ENCODE measurements at places on chromosomes 5 and 9.

- DNase-seq, result no peak
Measured at GRCh38 chr5:61924251-61924650, 381.8 kb upstream of the KIF2A start.

- DNase-seq, result no peak
Measured at GRCh38 chr5:132561601-132562000, 4.8 kb downstream of the RAD50 start.

DNA sequence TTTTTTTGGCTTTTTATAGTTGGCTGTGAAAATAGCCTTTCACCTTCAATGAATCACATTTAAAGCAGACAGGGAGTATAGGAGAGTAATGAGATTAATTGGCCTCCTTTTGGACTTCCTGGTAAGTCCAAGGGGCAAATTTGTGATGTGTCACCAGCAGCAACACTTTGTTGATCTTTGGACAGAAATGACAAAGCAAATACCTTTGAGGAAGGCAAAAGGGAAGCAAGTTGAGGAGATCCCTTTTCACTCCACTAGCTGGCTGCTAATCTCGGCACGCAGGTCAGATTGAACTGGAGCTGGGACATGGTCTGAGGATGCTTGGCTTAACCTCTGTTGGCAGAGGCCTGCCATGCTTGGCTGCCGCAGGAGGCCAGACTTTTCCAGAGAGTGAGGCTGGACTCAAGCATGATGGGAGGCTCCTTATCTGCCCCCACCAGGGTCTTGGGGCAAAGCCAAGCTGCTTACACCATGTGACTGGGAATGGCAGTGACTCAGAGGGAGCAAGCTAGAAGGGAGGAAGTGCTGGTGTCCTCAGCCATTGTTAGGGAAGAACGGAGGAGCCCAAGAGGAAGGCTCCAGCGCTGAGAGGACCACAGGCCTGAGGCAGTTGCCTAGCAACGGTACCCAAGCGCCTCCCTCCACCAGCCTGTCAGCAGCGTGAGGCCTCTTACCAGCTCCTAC, 174.5 kb upstream of the MAP1B start:
- no peak for DNase-seq

GRCh38 chr5:113156271-113156877, 179.8 kb downstream of the DCP2 start:
- DNase-seq, result no peak

DNA sequence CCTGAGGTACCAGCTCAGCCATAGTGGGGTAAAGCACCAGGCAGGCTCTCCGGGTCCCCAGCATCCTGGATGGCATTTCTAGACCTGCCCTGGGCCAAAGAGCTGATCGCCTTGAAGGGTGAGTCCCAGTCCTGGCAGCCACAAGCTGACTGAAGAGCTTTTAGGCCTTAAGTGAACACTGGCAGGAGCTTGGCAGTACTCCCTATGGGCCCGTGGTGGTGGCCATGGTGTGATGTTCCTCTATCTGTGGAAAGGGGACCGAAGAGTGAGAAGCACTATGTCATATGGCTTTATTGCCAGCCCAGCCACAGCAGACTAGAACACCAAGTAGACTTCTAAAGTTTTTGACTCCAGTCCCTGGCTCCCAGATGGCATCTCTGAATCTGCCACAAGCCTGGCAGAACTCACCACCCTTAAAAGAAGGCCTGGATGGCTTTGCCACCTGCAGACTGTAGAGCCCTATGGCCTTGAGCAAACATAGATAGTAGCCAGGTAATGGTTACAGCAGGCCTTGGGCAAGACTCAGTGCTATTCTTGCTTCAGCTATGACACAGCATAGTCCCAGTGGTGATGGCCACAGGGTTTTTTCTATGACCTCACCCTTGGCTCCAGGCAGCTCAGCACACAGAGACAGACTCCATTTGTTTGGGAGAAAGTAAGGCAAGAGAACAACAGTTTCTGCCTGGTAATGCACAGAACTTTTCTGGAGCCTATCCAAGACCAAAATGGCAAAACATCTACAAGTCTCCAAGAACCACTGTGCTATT, 801.5 kb upstream of the DMAC1 start:
- no peak for DNase-seq

DNA sequence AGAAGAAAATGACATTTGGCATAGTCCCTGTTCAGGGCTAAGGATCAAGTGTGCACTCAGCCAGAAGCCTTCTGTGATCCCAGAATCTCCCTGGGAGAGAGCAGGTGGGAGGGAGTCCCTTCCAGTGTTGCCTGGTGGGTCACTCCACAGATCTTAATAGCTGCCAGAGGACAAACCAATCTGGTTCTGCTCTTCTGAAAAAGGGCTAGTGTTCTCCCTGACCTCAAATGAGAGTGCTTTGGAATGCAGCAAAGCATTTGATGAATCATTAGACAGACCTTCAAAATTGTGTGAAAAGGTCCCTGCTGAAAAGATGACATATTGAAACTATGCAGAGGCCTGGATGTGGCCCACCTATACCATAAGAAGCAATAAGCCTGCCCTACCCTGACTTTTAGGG, 339.7 kb downstream of the TMEM232 start:
- no peak for DNase-seq

- no peak for DNase-seq
Measured at GRCh38 chr5:68134033-68134668, 81.4 kb upstream of the PIK3R1 start.

DNA sequence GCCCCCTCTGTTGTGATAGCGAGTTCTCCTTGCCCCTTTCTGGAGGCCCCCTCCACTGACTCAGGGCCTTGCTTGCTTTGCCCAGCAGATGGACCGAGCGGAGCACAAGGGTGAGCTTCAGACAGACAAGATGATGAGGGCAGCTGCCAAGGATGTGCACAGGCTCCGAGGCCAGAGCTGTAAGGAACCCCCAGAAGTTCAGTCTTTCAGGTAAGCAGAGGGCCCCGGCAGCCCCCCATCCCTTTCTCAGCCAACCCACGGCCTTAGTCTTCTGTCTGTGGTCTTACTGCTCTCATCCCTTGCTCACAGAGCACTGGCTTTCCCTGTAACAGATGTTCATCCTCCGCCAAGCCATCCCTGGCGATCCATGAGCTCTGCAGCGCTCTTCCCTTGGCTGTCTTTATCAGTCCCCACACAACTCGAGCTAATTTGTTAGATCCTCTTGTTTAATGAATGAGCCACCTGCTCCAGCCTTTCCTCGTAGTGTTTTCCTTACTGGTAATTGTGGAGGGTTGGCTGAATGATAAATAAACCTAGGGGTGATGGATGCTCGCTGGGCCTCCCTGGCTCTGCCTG, 18.4 kb upstream of the RARS1 start:
- no peak for DNase-seq

DNA sequence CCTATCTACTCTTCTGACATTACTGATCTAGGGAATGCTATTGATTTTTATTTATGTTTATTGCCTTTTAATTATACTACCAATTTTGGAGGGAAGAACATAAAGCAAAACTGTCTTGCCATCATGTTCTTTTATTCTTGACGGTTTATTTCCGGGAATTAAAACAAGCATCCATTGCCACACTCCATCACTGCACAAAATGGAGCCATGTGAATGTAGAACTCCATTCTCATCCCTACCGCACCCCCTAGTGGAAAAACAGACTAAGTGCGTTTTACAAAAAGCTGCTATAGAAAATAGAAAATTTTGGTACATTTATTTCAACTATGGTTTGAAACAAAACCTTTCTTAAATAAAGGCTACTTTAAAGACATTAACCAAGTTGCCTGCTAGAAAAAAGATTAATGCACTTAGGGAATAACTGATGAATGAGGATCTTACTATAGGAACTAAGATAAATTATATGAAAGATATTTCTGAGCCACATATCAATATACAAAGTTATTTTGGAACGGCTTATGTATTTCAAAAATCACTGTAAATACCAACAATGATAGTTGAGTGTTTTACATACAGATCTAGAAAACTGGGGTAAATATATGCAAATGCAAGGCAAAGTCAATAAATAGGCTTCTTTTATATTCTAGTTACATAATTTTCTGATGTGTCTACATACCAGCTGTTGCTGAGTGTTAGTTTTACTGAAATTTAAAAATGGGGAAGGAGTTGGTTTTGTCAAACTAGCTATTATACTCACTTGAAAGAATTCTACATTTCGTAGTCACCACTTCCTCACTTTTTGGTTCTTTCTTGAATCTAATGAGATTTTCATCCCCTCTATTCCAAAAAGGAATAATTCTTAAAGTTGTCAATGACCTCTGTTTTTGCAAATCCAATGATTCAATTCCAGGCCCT, 26.5 kb downstream of the OXCT1 start:
- DNase-seq, result no peak

GRCh38 chr5:80990527-80990926, 30.4 kb downstream of the RASGRF2 start:
- DNase-seq, result no peak

DNA sequence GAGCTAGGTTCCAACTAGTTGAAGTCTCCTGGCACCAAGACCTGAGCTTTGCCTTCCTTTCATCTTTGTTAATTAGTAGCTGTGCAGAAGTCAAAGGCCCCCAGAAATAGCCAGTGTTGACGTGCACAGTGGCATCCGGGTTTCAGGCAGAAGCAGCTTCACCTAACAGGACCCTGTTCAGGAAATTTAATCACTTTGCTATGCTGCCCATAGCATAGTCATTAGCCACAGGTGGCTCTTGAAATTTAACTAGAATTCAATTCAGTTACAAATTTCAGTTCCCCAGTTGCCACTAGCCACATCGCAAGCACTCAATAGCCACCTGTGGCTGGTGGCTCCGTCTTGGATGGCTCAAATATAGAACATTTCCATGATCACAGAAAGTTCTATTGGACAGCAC, 179.1 kb downstream of the GOLPH3 start:
- DNase-seq, result no peak

DNA sequence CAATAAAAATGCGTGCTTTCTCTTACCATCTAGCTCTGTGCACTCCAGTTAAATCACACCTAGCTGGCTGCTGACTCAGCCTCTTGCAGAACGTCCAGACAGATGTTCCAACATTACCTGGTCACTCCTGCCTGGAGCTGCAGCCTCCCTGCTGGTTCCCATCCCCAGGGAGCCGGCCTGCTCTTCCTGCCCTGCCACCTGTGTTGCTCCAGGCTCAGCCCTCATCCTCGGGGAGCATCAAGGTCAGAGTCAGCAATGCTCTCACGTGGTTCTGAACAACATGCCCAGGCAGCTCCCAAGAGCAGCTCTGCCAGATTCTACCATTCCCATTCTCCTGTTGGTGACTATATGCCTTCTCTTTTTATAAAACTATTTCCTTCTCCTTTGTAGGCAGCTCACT, 81.3 kb downstream of the GADD45G start:
- DNase-seq, result no peak

DNA sequence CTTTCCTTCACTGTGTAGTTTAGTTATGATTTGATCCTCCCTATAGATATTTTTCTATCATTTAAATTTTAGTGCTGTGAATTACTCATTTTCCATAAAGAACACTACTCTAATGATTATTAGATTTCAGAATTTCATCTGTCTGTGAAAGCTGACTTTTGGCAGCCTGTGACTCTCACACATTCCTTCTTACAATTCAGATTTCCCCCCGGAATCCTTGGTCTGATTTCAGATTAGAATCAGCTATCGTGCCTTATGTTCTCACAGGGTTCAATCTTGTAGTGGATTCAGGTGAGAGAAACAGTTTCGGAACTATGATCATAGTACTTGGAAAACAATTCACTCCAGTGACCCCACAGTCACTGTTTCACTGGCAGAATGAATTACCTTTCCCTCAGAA, 26.2 kb downstream of the ZNF474 start:
- DNase-seq, result no peak

DNA sequence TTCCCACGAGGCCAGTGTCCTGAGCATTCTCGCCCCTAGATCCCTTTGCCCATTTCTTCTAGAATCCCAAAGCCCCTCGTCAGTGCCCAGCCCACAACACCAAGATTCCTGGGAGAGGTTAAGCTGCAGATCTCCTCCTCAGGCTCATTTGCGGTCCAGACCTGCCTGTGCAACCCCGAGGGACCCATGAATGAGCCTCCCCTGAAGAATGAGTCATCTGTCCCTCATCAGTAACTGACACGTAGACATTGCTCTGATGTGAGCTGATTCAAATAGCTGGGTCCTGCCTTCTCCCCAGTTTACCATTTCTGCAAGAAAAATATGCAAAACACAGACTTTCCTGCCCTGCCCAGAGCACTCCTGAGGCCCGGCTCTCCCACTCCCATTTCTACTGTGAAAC, 92.8 kb downstream of the ADCY2 start:
- no peak for DNase-seq

- peak; percentile 81 for DNase-seq
Measured at GRCh38 chr9:133144142-133144903, 19.4 kb downstream of the GBGT1 start.

- no peak for DNase-seq
Measured at GRCh38 chr5:100777680-100778300, 125.3 kb downstream of the ST8SIA4 start.

DNA sequence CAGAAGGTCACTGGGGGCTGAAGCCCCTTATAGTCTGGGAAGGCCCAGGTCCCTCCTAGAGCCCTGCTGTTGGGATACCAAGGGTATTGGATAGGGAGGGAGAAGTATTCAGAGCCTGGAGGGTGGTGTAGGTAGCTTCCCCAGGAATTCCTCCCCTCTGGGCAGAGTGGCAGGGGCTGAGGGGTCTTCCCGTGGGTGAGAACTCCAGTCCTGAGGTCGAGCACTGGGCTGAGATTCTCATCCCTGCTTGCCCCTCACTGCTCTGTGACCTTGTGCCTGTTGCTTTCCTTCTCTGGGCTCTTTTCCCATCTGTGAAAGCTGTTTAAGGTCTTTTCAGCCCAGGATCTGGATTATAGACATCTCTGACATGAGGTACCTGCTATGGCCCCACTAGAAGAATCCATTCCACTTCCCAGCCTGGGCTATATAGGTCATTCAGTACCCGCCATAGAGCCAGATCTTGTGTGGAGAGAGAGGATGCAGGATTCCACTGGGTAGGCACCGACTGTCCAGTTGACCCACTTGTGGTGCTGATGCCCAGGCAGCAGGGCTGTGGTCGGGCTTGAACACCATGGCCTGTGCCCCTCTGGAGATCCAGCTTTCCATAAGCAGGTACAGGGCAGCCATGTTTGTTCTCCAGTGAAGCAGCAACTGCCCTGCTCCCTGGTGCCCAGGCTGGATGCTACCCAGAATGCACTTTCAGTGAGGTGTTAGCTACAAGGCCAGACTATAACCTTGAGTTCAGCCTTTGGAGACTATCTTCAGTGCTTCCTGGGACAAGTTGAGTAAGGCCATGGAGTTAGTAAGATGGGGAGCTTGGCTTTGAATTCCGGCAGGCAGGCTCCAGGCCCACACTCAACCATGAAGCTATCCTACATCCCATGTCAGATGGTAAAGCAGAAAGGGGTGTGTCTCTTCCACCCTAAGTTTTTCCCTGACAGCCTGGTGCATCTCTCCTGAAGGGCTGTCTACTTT, 60.1 kb downstream of the AMBP start:
- no peak for DNase-seq

Data from activated T-helper 1 cell treated with Interleukin-2 at 50 U/mL for 16 hours (primary cell).